ENCODE measurements at places on chromosomes 7 and 10.

GRCh38 chr10:118944959-118945633 lies 84.4 kb upstream of the NANOS1 start:
- DNase-seq, result no peak

DNA sequence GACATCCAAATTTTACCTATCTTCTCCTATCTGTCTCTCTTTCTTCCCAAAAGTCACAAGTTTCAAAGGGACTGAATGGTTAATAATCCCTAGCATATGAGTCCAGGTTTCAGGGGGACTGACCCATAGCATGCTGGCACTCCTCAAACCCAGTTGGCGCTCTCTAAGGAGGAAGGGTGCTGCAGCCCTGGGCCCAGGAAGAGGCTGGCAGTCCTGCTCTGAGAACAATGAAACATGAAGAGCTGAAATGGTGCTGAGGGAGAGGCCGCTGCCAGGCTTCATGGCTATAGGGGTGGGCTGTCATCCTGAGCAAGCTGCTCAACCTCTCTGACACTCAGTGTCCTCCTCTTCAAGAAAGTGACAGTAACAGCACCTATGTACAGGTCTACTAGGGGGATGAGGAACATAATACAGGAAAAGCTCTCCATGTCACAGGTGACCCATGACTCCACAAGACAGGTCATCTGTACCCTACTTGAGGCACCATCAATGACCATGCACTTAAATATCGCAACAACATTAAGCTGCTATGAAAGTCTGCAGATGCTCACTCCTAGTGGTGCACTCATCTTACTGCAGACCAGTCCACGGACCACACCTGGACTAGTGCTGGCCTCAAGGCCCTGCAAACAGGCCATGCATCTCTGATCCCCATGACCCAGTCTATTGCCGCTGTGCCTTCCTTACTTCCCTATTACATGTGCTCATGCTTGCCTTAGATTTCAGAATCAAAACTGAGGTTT lies 17.0 kb downstream of the COBL start:
- DNase-seq, result no peak

GRCh38 chr7:18290223-18290622 lies 205.3 kb upstream of the HDAC9 start:
- DNase-seq, result no peak

DNA sequence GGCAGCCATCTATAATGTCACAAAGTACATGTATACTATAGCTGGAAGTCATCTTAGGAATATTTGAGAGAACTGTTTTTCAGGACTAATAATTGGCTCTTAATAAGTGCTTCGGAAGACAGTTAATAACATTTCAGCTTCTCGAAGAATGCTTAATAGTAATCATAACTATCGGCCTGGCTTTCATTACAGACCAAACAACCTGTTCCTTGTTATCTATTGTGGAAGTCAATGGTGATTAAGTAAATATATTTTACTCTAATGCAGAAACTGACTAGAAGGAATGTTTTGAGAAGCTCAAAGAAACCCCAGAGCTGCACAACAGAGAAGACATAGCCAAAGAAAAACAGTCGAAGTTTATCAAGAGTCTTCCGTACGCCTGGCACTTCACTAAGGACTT lies 106.8 kb upstream of the FAM133B start:
- no peak for DNase-seq
